Left kidney (tissue), 8 donors: ENCODE measurements at places on chromosomes 2 and 18.

DNA sequence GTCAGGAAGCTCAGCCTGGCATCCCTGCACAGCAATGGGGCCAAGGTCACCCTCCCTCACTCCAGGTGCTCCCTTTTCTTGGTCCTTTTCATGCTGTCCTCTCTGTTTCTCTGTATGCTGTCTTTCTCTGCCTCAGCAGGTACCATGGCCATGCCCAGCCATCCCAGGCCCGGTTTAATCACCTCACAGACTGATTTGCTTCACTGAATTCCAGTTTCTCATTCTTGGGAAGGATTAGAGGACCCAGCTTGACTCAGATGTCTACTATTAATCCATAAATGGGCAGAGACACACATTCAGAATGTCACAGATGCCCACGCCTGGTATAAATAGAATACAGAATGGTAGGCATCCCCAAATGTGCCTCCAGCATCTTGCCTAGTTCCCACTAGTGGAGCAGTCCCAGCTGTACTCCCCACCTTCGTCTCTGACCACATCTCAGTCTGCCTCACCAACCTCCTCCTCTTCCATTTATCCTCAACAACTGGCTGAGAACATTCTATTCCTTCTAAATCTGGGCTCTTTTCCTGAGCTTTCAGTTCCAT is 14.2 kb upstream of the L3MBTL4 start:
- DNase-seq, result no peak

DNA sequence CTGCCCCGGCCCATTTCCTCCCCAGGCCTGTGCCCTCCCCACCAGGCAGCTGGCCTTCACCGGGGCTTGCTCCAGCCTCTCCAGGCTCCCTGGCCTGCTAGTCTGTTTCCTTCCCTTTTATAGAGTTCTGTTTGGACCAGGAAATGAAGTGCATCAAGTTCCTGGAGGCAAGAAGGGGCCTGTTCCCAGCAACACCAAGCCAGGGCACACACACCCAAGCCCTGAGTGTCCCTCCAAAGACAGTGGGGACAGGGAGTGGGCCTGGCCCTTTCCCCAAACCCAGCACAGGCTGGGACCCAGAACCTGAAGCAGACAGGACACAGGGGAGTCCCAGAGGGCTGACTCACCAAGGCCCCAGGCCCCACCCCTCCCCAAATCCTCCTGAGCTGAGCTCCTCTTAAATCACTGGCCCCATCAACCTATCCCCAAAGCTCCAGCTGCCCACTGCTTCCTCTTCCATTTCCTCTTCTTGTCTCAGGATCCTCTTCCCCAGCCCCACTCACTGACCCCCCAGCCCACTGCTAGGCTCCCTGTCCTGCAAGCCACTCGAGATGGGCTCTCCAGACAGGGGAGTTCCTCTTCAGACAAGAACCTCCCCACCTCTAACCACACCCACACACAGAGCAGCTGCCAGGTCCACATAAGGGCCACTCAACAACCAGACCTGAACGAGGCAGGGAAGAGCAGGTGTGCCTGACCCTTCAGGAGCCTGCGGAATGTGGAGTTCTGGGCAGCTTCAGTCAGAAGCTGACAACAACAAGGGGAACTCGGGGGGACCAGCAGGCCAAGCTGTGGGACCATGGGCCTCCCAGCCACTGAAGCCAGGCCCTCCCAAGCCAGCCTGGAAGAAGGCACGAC is 74.2 kb downstream of the TNS1 start:
- no peak for DNase-seq

DNA sequence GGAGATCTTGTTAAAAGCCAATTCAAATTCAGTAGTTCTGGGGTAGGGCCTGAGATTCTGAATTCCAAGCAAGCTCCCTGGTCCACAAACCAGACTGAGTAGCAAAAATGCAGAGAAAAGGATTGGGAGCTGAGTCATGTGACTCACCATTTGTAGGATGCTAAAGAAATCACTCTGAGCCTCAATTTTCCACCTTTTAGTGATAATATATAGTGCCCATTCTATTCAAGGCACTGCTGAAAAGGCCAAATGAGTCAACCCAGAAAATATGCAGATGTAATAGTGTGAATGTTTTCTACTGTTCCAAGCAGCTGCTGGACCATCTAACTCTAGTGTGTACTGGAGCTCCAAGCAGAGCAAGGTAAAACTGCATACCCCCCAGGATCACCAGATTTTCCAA is 47.2 kb downstream of the SLC14A2 start:
- DNase-seq, result no peak

DNA sequence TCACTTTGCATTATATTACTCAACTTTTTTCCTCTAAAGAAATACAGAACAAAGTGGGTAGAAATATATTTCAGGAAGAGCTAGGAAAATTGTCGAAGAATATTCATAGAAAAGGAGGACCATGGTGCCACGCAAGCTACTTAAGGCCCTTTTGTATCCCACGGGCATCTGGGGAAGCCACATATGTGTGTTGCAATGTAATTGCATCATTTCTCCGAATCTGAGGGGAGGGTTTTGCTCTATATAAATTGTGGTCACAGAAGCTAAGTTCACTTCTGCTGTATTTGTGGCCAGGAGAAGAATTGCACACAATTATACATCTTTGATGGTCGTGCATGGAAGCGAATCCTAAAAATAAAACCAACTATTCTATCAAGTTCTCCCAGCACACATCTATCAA is 360.3 kb downstream of the IRS1 start:
- no peak for DNase-seq

- no peak for DNase-seq
These were observed 280.4 kb downstream of the C1D start for GRCh38 chr2:67782443-67782842.
